Stimulated activated CD8-positive, alpha-beta memory T cell treated with anti-CD3 and anti-CD28 coated beads, Interleukin-7, amount 100 ng/mL, for 1 hour (primary cell): ENCODE measurements at places on chromosomes 5 and 9.

DNA sequence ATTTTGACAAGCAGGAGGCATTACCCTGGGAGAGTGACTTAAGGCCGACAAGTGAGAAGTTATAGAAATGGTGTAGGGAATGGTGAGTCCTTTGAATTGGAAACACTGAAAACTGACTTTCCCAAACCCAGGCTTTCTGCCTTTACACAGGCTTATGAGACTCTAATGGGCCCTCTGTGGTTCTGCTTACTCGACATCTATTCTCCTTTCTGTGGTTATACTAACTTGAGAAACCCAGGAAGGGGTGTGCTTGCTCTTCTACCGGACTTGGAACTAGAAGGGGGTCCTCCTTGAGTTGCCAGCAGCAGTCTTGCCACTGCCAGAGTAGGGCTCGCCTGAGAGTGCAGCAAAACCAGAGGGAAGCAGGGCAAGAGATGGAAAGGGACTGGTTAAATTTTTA is 63.3 kb downstream of the FYB1 start:
- no peak for DNase-seq

- DNase-seq, result no peak
Observed at GRCh38 chr9:93463638-93464248, 10.4 kb upstream of the FAM120AOS start.

GRCh38 chr9:38363589-38363925 is 28.9 kb upstream of the ALDH1B1 start:
- no peak for DNase-seq

DNA sequence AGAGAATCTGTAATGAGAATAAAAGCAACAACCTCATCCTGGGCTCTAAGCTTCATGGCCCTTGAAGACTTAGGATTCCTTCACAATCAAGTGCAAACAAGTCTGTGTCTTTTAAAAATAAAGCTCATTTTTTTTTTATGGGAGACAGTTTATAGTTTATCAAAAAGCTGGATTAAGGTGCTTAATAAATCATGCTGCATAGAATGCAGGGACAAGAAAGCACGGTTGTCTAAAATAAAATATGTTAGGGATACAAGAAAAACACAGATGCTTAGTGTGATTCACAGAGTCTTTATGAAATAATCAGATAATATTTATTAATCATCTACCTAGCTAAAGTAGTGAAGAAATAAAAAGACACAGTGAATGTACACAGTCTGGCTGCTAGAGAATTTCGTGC is 2045.9 kb upstream of the WWC1 start:
- no peak for DNase-seq

DNA sequence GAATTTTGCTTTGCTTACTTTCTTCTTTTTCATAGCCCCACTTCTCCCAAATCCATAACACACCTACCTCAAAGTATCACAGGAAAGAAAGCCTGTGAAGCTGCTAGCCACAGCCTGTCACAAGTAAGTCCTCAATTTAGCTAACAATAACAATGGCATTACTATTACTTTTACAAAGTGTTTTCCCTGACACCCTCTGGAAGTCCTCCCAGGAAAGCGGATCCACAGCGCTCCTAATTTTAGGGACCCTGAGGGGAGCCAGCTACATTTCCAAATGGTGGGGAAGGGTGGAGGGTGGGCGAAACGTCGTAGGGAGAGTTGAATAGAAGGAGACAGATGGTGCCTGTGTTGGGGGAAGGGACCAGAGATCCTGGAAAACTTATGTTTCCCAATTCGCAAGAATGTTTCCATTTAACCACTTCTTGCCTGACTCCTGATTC is 523 bp upstream of the WWC1 start:
- DNase-seq, result no peak

DNA sequence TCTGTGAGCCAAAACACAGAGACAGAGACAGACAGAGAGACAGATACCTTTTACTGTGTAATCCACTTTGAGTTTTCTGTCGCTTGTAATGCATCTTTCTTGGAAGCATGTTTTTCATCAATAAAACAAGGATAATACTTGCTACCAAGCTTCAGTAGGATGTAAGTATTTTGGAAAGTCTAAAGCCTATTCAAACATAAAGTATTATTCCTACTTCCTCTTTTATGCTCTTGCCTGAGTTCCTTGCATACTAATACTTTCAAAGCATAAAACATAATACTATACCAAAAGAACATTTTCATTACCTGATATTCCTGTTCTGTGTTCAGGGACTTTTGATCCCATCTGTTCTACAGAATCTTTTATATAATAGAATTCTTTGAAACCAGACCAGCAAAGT is 64.5 kb upstream of the SLC30A5 start:
- no peak for DNase-seq

GRCh38 chr9:86978413-86978812 is 31.1 kb upstream of the GAS1 start:
- DNase-seq, result no peak

DNA sequence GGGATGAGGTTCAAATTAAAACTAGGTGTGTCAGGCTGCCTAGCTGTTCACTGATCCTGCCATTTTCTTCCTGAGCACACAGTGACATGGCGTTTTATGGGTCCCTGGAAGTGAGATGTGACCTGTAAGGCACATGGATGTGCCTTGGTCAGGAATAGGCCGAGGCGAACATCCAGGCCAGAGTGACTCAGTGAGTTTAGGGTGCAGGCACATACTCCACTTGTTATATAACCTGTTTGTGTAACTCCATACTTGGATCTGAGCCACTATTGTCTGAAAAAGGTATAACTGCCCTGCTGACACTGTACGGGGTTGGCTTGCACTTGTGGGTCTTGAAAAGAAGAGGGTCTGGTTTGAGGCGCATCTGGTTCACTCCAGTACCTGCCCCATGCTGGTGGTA is 150.1 kb upstream of the ADAMTS16 start:
- DNase-seq, result no peak

DNA sequence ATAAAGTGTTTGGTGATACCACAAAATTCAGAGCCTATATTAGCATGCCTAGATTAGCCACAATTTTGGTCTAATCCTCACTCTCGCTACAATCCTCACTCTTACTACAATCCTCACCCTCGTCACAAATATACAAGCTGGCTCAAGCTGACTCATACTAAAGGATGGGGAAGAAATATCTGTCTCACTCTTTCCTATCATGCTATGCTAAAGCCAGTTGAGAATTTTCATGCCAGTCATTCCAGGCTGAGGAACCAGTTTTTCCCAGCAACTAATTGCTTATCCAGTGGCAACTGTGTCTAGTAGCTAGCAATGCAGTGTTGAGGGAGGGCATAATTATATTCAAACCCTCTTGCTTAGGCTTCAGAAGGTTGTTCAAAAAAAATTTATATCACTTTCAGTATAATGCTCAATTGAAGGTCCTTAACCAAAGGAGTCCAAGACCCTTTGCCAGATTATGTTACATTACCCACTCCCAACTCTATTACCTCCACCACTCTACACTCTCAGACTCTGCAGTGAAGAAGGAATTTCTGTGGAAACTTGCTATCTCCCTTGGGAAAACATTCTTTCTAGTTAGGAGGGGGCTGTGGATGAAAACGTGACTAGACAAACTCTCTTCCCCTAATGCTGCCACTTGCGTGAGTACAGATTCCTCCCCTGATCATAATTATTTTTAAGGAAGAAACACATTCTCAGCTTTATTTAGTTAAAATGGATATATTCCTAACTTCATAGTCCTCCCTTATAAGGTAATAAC is 810.3 kb upstream of the ACO1 start:
- no peak for DNase-seq

DNA sequence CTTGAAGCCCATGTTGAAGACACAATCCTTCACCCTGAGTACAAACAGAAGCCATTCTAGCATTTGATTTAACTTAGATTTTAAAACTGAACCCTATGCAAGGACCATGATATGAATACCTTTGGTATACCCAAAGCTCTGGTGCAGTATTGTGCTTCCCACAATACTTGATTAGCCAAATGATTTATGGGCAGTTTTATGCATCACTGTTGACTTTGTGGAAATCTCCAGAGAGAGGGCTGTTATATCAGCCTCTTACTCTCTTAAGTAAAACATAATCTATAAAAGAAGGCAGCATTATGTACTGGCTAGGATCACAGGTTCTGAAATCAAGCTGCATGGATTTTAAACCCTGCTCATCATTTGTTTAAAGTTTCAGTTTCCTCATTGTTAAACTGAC is 762.8 kb downstream of the EFNA5 start:
- no peak for DNase-seq
